ENCODE measurements at places on chromosomes 7 and 10.

DNA sequence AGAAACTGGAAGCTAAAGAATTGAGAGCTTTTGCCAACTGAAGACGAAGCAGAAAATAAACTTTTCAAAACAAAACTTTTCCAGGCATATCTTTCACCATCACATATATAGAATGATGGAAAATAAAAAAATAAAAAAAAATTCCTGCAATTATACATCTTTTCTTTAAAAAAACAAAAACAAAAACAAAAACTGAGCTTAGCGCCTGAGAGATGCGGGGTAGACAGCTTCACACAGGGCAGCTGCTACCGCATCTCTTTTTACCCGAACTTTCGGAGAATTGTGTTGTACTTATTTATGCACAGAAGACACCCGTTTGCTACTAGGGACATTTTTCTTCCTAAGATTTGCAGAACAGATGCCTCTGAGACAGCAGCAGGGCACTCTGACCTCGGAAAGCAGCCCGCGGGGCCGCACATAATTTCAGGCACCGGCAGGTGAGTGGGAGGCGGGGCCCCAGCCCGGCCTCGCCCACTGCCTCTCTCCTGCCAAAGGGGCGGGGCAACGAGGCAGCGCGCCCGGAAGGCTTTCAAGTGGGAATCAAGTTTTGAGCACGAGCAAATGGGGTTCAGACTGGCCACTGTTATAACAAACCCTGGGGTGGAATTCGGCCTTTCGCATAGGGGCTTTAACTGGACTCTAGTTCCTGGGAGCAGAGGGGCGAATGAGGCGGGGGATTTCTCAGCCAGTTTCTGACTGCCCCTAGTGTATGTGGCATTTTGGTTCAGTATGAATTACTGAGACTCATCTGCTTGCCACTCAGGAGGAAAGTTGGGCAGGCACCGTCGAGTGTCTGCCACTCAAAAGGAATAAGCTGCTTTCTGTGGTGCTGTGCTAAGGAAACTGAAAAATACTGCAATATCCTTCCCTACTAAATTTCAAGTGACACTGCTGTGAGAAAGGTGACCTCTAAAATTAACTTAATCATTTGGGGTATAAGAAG is 18.5 kb upstream of the FAM133B start:
- DNase-seq = no peak

DNA sequence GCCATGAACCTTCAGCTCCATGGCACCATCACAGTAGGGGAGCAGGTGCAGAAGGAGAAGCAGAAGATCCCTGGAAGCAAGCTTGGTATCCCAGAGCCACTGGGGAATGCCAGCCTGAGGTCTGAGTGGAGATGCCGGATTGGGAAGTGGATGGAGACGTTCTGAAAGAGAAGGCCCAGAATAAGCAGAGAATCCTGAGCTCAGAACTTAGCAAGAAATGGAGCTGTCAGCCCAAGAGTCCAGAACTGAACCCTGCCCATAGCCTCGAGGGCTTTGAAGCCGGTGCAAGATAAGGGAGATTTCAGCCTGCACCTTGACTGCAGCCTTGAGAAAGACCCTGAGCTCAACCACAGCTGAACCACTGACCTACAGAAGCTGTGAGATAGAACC is 13.9 kb upstream of the GDF10 start:
- DNase-seq = no peak

DNA sequence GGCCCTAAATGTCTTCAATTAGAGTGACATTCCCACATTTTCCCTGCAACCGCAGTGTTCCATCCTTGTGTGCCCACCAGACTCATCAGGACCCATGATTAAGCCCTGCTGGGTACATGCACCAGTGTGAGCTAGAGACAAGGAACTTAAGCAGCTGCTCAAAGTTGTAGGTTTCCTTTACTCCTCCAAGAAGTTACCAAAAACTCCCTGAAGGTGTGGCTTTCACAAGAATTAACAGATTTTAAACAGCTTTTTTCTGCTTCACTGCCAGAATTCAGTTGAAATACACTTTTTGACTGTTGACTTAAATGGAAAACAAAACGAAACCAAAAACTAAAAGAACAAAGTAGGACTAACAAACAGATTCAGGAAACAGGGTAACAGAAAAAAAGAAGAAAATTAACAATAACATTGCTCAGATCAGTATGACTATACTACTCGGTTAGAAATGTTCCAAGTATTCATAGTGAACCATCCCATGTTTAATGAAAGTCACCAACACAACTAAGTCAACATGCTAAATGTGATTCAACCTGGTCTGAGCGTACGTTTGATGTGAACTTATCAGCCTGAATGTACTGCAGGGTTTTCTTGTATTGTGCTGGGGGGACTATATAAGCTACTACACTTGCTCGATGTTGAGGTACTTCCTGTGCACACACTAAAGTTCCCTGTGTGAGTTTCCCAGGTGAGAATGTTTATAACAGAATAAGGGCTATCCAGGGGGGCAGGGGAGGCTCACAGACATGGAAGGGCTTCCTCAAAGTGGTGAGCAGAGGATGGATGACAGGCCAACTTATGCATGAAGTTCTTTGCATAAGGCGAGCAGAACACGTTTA is 22.2 kb downstream of the SLC37A3 start:
- DNase-seq = no peak

- DNase-seq = peak; percentile 90
Measured at GRCh38 chr10:79445977-79446757, 743 bp upstream of the ZCCHC24 start.

- peak; percentile 74 for DNase-seq
Measured at GRCh38 chr10:103244666-103245271, 918 bp upstream of the RPEL1 start.
